Fibroblast of skin of abdomen (primary cell): ENCODE measurements at places on chromosomes 3 and 15.

DNA sequence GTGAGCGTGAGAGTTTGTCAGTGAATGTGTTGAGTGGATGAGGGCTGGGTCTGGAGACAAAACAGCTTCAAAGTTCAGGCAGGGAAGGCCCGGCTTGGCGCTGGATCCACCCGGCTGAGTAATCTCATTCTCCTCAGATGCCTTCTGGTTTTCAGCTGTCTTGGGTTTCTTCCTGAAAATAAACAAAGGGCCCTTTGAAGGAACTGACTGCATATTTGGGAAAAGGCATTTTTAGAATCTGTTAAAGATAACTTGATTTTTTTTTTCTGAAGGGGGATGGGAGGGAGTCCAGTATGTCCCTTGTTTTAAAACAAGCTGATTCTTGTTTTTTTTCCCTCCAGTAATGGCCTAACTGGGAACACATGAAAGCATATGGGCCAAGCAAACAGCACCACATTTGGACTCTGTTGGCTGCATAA, 86.4 kb downstream of the TIGIT start:
- peak; percentile 83 for DNase-seq

DNA sequence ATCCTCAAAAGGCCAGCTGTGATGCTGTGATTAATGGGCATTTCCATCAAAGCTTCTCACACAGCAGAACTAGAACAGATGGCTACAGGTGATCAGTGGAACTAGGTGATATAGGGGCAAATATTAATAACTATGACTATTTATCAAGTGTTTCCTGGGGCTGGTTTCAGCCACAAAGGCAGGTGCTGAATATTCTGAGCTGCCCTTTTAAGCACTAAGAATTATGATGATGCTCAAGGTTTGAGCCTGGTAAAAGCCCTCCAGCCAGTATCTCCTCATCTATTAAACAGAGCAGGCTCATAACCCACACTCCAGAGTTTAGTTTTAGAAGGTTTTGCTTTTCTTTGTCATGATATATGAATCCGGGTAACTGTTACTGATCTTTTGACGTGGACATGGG, 129.5 kb upstream of the ACP3 start:
- DNase-seq: no peak

GRCh38 chr3:2910997-2911396, 199.2 kb downstream of the IL5RA start:
- DNase-seq: no peak

DNA sequence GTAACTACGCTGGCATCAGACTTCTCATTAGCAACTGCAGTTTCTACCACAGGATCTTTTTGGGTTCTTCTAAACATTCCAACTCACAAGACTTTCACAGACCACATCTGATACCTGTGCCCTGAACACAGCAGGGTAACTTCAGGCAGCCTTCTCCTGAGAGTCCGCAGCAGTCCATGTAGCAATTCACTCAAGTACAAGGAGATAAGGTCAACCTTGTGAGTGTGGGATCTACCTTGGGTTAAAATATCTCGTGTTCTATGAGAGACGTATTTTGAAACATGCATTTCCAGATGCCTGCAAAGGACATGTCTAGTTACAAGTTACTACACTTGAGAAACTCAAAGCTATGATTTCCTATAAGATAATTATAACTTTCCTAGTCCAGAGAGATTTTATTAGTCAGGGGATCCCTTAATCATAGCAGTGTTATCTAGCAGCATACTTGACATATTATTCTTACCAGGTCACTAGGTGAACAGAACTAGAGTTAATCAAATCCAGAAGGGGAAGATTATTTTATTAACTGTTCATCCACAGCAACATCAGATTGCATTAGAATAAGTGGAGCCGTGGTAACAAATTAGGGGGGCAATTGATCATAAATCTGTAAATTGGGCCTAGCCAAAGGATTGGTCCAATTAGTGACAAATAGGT, 66.4 kb downstream of the ASTE1 start:
- peak; percentile 74 for DNase-seq

DNA sequence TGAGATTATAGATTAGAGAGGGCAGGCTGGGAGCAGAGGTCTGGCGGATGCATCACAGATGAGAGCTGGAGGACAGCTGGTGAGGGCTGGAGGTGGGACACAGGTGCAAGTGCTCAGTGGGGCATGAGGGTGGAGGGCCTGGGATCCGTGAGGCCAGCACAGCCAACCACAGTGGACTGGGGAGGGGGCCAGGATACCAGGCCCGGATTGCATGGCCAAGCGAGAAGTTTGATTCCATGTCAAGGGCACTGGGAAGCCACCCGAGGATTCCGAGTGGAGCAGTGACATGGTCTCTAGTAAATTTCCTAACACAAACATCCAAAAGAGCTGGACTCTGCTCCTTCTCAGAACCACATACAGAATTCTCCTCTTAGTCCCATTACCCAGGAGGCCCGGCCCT, 44.0 kb upstream of the SLC41A3 start:
- no peak for DNase-seq
